Esophagus muscularis mucosa (tissue), 4 donors: ENCODE measurements at places on chromosomes 2 and 18. TPM values are rescaled to one million over a fixed set of nuclear protein-coding genes. Genes with fewer than 3 reads are reported as not detected.

The MLPH gene
- 7.9 TPM for total RNA-seq

The TACR1 gene
- total RNA-seq: 3.0 TPM

- H3K4me3 ChIP-seq: no peak overlapping the region
- H3K27me3 ChIP-seq: no peaks in the 10 kb centered on the region
- no peak for DNase-seq
- no peak overlapping the region for H3K27ac ChIP-seq
- no peaks in the 10 kb centered on the region for H3K36me3 ChIP-seq
Measured at GRCh38 chr2:225100856-225101294, 58.6 kb upstream of the DOCK10 start.

GRCh38 chr2:56271275-56271674 is 87.5 kb downstream of the CCDC85A start:
- no peak overlapping the region for H3K4me3 ChIP-seq
- H3K27ac ChIP-seq: no peak overlapping the region
- no peak for DNase-seq
- H3K27me3 ChIP-seq: no peaks in the 10 kb centered on the region

DNA sequence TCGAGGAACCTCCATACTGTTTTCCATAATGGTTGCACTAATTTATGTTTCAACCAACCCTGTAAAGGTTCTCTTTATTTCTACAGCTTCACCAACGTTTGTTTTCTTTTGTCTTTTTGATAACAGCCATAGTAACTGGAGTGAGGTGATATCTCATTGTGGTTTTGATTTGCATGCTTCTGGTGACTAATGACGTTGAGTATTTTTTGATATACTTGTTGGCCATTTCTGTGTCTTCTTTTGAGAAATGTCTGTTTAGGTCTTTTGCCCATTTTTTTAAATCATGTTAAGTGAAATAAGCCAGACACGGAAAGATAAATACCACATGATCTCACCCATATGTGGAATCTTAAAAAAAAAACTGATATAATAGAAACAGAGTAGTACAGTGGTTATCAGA is 74.8 kb upstream of the SMIM21 start:
- H3K36me3 ChIP-seq: no peaks in the 10 kb centered on the region
- no peaks in the 10 kb centered on the region for H3K27me3 ChIP-seq
- no peak for DNase-seq
- H3K4me1 ChIP-seq: no peaks in the 10 kb centered on the region
- no peak overlapping the region for H3K27ac ChIP-seq

DNA sequence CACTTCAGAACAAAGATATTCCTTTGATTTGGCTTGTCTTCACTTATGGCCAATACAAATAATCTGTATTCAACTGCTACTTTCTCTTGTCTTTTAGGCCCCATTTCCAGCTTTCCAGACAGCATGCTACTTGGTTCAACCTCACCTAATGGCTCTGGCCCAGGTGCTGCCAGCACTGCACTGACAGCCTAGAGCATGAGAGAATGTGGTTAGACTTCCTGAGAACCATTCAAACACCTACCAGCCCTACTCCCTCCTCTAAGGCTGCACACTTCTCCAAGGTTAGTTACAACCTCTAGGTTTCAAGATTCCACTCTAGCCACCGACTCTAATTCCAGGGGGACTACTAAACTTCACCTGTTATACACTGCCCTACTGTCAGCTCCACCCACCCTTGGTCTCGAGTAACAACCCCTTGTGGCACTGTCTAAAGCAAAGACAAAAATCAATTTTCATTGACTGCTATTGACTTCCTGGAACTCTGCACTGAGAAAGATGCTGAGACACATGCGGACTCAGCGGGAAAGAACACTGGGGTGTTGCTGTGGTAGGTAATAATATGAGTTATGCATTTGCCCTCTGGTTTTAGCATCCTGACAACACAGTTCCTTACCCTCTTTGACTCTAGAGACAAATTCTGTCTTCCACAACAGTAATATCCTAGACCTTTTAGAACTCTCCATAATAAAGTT is 38.2 kb downstream of the PLEKHM3 start:
- H3K36me3 ChIP-seq: no peaks in the 10 kb centered on the region
- H3K4me3 ChIP-seq: no peak overlapping the region
- H3K27ac ChIP-seq: no peak overlapping the region
- H3K27me3 ChIP-seq: no peaks in the 10 kb centered on the region
- no peaks in the 10 kb centered on the region for H3K4me1 ChIP-seq
